Activated naive CD4-positive, alpha-beta T cell (primary cell): ENCODE measurements at places on chromosomes 2 and 18.

- DNase-seq, result no peak
Measured at GRCh38 chr2:190996338-190996946, 17.5 kb downstream of the STAT1 start.

DNA sequence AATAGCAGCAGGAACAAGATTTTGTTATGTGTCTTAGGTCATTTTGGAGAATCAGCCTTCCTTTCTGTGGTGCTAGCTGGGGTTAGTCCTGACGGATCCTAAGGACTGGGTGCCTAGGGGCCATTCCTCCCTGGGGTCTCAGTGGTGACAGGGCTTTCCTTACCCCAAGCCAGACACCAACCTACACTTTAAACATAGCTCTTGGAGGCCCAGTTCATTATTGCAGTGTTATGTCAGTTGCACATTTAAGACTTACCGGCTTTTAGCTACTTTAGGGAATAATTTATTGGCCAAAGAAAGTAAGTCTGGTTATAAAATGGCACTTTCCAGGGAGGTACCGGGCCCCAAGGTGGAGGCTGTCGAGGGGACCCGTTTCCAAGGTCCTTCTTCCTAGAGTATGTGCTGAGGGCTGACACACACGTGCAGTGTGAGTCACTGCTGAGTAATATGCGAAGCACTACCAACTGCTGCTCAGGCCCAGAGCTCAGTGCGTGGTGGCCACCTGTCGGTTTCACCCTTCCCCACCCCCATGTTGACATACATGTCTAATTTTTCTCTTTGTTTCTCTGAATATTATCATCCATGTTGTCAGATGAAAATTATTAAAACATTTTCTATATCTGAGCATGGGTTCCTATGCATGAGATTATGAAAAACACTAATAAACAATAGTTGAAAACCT, 37.0 kb upstream of the GRHL1 start:
- DNase-seq, result no peak

DNA sequence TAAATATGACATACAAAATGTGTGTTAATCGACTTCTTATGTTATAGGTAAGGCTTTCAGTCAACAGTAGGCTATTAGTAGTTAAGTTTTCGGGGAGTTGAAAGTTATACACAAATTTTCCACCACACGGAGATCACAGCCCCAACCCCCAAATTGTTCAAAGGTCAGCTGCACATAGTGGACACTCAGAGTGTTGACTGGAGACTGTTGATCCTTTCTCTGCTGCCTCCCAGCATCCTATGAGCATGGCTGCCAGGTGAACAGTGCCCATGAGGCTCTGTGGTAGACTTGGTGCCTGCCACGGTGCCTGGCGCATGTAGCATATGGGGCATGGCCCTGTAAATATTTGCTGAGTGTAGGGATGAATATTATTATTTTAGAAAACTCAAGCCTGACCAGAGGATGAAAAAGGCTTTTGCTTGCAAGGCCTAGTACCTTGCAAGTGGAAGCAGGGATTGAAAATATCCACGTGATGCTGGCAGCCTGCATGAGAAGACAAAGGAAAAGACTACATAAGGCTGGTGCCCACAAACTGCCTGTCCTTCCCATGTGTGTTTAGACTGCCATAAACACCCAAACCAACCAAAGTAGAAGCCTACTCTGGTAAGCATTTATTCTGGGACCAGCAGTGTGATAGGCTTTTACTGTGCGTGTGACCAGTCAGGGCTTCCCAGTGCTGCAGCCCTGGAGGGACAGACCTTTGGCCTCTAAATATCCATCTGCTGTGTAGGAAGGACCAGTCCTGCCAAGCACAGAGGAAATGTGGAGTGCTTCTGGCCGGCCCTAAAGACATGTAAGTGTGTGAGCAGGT, 226.1 kb downstream of the LDLRAD4 start:
- no peak for DNase-seq

GRCh38 chr2:136750065-136750464, 15.3 kb upstream of the THSD7B start:
- no peak for DNase-seq

DNA sequence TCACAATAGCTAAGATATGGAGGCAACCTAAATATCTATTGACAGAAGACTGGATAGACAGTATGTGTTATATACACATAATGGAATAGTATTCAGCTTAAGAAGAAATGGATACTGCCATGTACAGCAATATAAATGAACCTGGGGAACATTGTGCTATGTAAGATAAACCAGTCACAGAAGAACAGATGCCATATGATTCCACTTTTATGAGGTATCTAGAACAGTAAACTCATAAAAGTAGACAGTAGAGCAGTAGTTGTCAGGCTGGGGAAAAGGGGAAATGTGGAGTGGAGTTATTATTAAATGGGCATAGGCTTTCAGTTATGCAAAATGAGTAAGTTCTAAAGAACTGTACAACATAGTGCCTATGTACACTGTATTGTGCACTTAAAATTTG, 1055.7 kb upstream of the TMEFF2 start:
- no peak for DNase-seq

GRCh38 chr2:72003124-72003523, 144.5 kb downstream of the CYP26B1 start:
- no peak for DNase-seq

- no peak for DNase-seq
Measured at GRCh38 chr18:78980777-78981380, 1.3 kb downstream of the SALL3 start.

DNA sequence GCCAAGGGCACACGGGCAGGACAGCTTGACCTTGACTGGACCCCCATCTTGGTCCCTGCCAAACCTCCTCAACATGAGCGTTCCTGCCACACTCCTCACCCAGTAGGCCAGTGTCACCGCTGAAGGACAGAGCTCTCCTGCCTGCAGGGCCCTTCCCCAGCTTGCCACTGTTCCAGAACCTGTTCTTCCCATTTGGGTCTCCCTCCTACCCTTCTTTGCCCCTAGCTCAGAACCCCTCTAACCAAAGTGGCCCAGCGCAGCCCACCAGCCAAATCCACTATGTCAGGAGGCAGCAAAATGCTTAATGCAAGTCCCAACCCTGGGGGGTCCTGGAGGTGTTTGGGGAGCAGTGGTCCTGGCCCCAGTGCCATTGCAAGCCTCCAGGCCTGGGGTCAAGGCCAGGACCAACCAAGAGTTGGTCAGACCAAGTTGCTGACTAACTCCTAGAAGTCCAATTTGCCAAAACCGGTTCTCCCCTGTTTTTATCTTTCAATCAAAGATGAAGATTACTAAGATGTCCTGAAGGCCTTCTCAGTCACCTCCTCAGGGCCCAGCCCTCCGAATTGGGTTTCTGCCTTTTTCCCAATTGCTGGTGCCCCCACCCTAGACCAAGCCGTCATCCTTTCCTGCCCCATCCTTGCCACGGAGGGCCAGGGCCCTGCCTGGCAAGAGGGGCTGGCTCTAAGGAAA, 4.5 kb upstream of the ASPRV1 start:
- DNase-seq, result no peak

GRCh38 chr18:48455555-48456478, 46.6 kb upstream of the ZBTB7C start:
- DNase-seq, result peak; percentile 15

DNA sequence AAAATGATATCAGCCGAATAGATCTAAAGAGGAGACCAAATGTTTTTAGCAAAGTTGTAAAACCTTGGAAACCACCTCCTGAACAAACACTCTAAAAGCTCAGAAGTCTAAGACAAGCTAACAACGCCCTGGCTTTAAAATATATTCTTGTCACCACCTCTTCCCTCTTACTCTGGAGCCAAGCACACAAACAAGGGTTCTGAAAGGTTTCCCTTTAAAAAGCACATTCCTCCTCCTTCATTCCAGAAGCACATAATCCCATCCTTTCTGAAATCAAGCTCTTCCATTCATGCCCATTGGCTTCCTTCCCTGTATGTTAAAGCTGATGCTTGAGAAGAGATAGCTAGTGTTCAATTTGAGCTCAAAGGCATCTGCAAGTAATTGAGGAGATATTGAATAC, 382.0 kb downstream of the LNPK start:
- DNase-seq, result no peak

- DNase-seq, result no peak
Measured at GRCh38 chr2:27264253-27264752, 1.5 kb upstream of the SLC30A3 start.

DNA sequence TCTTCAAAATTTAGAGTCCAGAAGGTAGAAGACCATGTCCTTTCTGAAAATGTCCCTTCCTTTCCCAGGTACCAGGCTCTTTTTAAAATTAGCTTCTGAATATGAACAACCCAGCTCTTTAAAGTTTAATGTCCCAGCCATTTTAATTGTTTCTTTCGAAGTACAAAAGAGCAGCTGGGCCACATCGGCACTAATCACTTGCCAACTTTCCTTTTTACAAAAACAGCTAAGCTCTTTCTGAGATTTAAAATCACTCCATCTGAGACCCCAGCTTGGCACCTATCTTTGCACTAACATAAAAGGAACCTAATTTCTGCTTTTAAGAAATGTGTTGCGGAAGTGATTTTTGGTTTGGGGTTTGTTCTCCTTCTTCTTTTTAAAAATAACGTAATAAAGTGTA, 2.6 kb downstream of the BOD1L2 start:
- no peak for DNase-seq

GRCh38 chr2:129757915-129758783, 221.3 kb upstream of the RAB6C start:
- DNase-seq, result no peak

DNA sequence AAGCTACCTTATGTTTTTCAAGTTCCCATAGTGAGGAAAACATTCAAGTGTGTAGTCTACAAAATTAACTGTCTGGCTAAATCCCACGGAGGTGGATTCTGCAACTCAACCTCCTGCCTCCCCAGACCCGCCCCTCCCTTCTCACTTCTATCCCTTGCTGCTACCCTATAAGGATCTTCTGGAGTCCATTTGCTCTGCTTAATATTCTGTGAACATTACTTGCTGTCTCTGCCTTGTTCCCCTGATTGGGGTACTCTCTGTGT, 163.2 kb downstream of the KCNE4 start:
- DNase-seq, result no peak

GRCh38 chr18:78857314-78858150, 122.1 kb upstream of the SALL3 start:
- no peak for DNase-seq

- DNase-seq, result no peak
Measured at GRCh38 chr2:67050622-67051021, 346.5 kb upstream of the ETAA1 start.

- DNase-seq, result no peak
Measured at GRCh38 chr18:11791131-11791530, 60.1 kb upstream of the CHMP1B start.

GRCh38 chr2:149737896-149738295, 150.3 kb upstream of the MMADHC start:
- no peak for DNase-seq
